WTC11 (cell line): ENCODE measurements at places on chromosomes 4 and X.

DNA sequence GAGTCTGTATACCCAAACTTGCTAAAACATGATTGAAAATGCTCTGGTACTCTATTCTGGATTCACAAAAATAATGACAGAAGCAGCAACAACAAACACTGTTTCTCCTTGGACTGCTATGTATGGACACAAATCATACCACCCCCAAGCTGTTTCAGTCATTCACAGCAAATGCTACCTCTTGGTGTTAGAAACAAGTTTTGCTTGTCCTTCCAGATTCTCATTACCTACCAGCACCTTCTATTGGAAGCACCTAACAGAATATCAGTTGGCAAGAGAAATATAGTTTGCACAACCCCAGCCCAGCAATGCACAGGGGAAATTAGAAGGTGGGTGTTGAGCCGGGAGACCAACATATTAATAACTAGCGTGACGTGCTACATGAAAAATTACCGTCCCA, 1950.9 kb downstream of the C4orf33 start:
- DNase-seq = no peak

- no peak for DNase-seq
Measured at GRCh38 chr4:77025643-77026321, 50.0 kb downstream of the CCNI start.

DNA sequence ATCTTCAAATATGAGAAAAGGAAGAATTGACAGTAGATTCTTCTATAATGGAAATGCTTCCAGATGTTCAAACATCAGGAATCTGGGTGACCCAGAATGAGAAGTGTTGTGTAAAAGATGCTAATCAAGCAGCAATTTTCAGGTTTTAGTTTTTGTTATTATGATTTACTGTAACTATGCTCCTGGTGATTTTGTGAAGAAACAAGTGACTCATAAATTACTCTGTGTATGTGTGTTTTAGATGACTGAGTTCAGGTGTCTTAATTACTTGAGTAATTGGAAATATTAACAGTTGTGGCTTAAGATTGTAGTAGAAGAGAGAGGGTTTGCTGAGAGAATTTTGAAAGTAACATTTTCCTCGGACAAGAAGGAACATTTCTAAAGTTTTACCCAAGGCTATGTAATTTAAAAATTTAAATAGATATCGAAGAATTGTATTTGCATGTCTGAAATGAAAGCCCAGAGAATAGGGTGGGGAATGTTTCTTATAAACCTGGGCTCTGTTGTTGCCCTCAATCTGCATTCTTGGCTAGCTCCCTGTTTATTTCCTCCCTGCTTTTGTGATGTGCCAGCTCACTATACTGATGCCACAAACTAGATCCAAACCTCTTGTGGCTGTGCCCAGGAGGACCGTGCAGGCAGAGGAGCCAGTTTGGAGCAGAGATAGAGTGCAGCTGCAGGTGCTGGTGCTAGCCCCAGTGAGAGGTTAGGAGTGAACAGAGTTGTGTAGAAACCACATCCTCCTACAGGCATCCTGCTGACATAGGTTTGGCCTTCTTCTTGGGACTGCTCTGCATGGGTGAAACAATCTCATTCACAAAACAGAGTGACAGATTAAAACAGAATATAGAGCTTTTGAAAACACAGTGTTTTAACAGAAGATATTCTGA, 25.4 kb upstream of the TNIP3 start:
- DNase-seq = no peak

DNA sequence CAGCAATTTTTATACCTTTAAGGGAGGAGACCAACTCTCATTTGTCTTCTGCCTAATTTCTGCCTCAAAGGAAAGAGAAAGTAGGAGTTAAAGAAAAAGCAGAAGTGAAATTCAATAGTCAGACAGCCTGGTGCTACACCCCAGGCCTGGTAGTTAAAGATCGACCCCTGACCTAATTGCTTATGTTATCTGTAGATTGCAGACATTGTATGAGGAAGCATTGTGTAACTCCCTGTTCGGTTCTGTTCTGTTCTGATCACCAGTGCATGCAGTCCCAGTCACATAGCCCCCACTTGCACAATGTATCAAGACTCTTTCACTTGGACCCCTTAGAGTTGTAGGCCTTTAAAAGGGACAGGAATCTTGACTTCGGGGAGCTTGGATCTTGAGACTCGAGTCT, 335.9 kb upstream of the AR start:
- no peak for DNase-seq

DNA sequence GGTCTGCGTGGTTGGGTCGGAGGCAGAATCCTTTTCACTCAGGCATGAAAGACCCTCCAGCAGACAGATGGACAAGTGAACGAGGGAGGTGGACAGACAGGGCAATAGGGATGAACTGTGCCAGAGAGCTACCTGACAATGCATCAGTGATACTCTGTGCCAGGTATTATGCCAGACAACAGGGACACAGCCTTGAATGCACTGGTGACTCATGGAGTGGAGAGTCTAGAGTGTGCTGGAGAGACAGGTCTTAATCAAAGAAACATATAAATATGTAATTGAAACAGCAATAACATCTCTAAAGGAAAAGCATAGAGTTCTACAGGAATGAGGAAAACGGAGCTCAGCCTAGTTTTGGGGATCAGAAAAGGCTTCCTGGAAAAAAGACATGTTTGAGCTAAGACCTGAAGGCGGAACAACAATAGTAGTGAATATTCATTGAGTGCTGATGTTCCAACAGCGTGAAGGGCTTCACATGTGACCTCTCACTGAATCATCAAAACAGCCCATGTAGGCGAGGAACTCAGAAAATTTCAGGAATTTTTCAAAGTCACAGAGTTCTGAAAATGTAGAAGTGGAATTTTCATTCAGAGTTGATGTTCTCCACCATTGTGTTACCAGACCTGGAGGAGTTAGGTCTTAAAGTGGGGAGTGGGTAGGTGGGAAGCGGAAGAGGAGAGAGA, 20.0 kb upstream of the FGFBP2 start:
- no peak for DNase-seq

- DNase-seq = no peak
Measured at GRCh38 chr4:685679-686412, 3.1 kb downstream of the SLC49A3 start.

DNA sequence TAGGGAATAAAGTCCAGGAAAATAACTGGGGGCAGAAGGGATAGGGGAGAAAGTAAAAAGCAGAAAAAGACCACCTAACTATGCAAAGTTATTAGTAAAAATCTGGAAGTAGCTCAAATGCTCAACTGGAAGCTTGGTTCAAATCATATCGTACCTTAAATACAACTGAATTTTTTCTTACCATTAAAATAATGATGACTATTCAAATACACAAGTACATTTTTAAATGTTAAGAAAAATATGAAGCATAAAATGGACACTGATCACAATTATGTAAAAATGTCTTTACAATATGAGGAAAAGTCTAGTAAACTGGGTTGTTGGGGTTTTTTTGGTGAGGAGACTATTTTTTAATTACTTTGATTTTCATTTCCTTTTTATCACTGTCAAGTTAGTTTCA, 3.1 kb downstream of the BRWD3 start:
- DNase-seq = no peak

DNA sequence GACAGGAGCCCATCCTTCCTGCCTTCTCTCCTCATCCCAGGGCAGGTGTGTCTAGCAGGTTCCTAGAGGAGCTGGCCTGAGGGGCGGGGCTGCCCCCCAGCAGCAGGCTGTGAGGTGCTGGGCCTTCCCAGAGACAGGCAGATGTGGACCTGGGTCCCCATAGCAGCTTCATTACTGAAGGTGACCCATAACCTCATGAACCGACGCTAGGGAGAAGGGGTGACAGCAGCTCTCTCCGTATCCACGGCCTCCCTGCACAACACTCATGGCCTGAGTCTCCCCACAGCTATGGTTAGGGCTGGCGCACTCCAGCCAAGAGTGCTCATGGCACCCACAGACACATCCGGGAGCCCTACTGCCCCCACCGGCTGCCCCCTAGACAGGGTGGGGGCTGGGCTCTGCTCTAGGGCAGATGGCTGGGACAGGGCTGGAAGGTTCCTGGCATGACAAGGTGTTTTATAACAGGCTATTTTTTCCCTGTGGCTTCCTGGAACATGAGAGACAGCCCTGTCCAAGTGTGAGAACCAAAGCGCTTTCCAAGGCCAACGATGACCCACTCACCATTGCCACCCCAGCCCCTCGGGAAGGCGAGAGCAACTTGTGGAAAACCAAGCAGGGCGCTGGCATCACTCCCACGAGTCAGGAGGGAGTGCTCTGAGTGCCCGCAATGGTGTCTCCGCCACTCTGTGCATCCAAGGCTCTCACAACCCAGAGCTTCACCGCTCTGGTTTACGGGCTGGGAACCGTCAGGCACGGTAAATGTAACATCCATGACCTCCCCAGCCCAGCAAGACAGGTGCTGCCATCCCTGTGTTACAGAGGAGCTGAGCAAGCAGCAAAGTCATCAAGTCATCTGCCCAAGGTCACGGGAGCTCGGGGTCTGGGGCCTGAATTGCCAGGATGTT, 59.8 kb downstream of the ACOX3 start:
- DNase-seq = no peak
